Esophagus mucosa (tissue), 1 donor: ENCODE measurements at places on chromosomes 5 and 9. TPM values are rescaled to one million over a fixed set of nuclear protein-coding genes. Genes with fewer than 3 reads are reported as not detected.

DNA sequence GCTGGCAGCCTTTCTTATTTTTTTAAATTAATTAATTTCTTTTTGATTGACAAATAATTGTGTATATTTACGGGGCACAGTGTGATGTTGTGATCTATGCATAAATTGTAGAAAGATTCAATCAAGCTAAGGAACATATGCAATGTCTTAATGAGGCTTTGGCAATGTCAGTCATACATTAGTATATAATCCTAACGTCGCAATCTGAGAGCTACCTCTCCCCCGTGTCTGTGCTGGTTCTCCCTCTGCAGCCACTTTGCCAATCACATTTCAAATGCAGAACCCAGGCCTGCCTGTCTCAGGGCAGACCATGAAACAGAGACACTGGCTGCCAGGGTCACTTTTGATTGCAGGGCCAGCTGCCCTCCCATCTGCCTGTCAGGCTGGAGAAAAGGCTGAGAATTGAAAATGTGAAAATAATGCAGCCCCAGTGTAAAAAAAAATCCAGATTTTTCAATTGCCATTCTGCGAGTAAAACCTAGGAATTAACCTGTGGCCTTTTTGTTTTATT is 56.3 kb downstream of the SLC24A2 start:
- no peak for ATAC-seq

GRCh38 chr5:135450336-135450735 is 1.8 kb downstream of the TIFAB start:
- no peak for ATAC-seq

DNA sequence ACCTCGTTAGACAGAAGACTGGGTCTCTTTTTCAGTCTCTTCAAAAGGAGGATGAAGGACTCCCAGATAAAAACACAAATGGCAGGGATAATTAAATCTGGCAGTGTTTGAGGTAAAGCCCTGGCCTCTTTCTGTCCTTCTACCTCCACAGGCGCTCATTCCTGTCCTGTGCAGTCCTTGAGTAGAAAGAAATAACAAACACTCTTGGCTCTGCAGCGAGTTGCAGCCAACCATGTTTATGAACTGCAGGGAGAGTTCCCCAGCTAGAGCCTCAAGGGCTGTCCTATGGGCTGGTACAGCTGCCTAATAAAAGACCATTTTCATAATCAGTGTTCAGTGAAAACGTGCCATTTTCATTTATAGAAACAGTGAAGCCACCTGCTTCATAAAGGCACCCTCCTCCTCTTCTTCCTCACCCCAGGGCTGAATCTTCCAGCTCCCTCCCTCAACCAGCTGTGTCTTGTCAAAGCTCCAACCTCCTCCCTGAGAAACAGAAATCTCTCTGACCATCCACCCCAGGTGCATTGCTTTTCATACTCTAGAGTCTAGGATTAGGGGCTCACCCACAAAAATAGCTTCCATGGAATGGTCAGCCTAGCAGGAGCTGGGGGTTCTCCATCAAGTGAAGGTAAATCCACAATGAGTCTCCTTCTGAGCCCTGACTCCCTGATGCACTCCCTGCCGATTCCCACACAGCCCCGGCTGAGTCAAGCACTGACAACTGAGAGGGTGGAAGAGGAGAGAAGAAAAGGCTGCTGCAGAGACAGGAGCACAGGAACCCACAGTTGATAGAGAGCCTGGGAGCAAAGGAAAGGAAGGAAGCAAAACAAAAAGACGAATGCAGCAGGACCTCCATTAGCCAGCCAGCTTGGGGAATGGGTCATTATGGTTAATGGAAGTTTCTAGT is 150.7 kb downstream of the CMYA5 start:
- no peak for ATAC-seq

GRCh38 chr5:170481849-170482248 is 22.0 kb upstream of the KCNIP1 start:
- no peak for ATAC-seq

DNA sequence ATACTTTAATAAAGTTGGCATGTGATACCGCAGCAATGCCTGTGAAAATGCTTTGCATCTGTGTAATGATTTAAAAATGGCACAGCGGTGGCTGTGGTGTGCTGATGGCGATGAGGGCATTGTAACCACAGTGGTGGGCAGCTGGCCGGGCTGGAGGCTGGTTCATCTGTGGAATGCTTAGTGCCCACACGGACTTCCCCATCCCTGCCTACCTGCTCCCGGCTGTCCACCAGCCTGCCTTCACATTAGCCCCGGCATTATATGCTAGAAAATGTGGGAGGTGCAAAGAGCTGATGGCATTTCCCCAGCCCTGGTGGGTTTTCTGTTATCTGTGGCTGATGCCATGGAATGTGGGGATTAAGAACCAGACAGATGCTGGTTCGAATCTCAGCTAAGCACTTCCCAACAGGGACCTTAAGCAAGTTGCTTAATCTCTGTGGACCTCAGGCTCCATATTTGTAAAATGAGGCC is 2.9 kb upstream of the NDST1 start:
- ATAC-seq: no peak

GRCh38 chr9:125412166-125412565 is 150.5 kb downstream of the GAPVD1 start:
- no peak for ATAC-seq

DNA sequence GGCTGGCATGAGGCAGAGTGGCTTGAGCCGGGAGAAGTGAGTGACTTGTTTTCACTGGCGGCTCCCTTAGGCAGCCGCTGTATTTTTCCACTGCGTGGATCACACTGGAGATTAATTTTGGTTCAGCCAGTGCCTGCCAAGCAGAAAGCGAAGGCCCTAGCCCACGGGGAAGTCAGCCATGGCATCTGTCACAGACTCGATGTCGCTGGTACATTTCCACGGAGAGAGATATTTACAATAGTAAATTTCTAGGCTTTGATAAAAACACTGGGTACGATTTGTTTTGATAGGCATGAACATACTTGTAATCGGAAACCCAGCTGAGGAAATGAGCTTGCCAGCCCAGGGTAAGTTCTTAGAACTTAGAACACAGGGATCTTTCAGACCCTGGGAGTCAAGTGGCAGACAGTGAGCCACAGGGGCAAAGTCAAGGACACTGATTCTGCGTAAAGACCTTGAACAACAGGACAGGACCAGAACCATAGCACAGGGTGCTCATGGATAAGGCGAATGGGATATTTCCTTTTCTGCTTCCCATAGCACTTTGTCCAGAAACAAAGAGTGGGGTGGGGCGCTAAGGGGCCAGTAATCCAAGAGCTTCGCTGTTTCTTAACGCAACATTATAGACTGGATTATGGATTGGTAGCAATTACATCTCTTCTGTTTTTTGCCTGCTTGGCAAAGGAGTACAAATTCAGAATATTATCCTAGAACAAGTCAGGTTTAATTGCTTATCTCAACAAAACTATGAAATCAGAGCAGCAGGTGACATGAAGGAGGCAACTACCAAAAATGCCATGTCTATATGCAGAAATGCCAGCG is 4.5 kb downstream of the DUSP1 start:
- ATAC-seq: peak; percentile 10

DNA sequence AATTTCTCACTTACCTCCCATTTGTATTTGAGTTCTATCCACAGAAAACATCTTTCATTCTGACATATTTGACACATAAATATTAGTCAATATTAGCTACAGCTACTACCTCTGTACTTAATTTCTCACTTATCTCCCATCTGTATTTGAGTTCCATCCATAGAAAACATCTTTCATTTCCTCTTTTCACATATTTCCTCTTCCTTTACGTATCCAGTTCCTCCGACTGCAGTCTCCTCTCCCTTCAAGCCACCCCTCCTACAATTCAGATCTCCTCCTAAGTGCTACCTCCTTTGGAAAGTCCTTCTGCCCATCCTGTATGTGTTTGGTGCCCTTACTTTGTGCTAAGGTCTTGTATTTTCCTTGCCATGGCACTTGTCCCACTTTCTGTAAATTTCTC is 1.6 kb downstream of the SREK1IP1 start:
- no peak for ATAC-seq

GRCh38 chr9:101005246-101005645 is 23.3 kb upstream of the PLPPR1 start:
- ATAC-seq: no peak

- ATAC-seq: no peak
Measured at GRCh38 chr9:14318934-14319580, 5.1 kb upstream of the NFIB start.

- ATAC-seq: no peak
Measured at GRCh38 chr5:146165903-146166302, 16.5 kb downstream of the LARS1 start.

GRCh38 chr5:139063664-139064054 is 134.5 kb downstream of the SIL1 start:
- ATAC-seq: no peak

GRCh38 chr5:90803876-90804275 is 245.3 kb downstream of the ADGRV1 start:
- peak; percentile 49 for ATAC-seq

- ATAC-seq: no peak
Measured at GRCh38 chr9:88947581-88948573, 43.4 kb upstream of the S1PR3 start.

- ATAC-seq: no peak
Measured at GRCh38 chr9:138051586-138052321, 174.2 kb downstream of the CACNA1B start.

The ZNF622 gene
- 15.5 TPM for total RNA-seq

The KIAA1958 gene
- total RNA-seq: 3.9 TPM

The OR13C8 gene
- not detected for total RNA-seq

The AQP3 gene
- 1,467 TPM for total RNA-seq

The TGFBI gene
- 13.4 TPM for total RNA-seq

The TICAM2 gene
- total RNA-seq: 1.2 TPM

The DENND4C gene
- total RNA-seq: 31.6 TPM

The SNCB gene
- not detected for total RNA-seq

The CBY3 gene
- not detected for total RNA-seq

The KIF20A gene
- total RNA-seq: 21.2 TPM
